ENCODE measurements at places on chromosomes 7 and 10.

GRCh38 chr7:116631676-116632075 lies 40.3 kb upstream of the MET start:
- DNase-seq = no peak

DNA sequence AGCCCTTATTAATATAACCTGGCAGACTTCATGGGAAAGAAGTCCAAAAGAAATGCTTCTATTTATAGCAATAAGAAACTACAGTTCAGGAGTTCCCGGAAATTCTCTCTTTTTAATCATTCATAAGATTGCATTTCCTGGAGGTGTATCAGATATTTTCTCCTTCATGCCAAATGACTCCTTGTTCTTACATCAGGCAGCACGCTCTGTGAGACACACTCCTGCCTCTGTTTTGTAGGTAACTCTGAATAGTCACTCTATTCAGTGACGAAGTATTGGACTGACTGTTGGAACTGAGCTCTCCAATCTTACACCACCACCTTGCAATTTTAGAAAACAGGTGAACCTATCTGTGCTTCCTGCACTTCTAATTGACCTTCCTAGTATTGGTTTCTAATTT lies 78.7 kb upstream of the MSRB2 start:
- DNase-seq = no peak

DNA sequence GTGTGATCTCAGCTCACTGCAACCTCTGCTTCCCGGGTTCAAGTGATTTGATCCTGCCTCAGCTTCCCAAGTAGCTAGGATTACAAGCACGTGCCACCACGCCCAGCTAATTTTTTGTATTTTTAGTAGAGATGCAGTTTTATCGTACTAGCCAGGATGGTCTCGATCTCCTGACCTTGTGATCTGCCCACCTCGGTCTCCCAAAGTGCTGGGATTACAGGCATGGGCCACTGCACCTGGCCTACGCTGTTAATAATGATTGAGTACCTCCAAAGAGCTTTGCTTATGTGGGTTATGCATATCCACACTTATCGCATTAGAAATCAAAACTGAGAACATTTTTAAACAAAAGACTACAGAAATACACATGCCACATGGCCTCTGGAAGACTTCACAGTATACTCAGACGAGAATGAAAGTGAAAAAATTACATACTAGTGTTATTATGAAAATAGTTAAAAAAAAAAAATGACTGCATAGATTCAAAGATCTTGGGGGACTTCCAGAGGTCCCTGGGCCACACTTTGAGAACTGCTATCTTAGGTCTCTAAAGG lies 25.4 kb downstream of the RPP38 start:
- DNase-seq = no peak

- DNase-seq = no peak
These were observed 65.0 kb downstream of the PIP4K2A start for GRCh38 chr10:22649390-22649841.

GRCh38 chr7:127781081-127781480 lies 129.1 kb downstream of the SND1 start:
- no peak for DNase-seq
